MG63 (cell line): ENCODE measurements at places on chromosomes 5 and 9. TPM values are rescaled to one million over a fixed set of nuclear protein-coding genes. Genes with fewer than 3 reads are reported as not detected.

DNA sequence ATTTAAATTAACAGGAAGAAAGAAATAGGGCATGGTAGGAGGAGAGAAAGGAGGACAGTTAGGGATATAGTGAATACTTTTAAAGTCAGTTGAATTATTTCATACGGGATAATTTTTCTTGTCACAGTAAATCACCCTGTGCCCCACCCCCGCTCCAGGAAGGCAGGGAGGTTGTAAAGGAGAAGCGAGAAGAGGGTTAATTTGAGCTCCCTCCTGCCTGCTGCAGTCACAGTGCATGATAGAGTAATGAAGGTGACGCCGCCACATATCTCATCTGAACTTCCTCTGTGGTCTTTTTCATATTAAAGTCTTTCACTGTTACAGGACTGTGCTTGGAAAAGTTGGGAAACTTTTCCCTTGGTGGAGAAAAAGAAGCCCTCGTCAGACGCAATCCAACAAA, 896 bp upstream of the PCSK5 start:
- DNase-seq = no peak

The SHB gene
- 6.0 and 20.0 TPM in 2 replicates for total RNA-seq

The DMRT3 gene
- total RNA-seq = not detected in 2 replicates

The DRD1 gene
- not detected in 2 replicates for total RNA-seq
